ENCODE measurements at places on chromosomes 1 and 21.

- DNase-seq, result no peak
Measured at GRCh38 chr1:11595285-11595684, 58.9 kb downstream of the FBXO2 start.

DNA sequence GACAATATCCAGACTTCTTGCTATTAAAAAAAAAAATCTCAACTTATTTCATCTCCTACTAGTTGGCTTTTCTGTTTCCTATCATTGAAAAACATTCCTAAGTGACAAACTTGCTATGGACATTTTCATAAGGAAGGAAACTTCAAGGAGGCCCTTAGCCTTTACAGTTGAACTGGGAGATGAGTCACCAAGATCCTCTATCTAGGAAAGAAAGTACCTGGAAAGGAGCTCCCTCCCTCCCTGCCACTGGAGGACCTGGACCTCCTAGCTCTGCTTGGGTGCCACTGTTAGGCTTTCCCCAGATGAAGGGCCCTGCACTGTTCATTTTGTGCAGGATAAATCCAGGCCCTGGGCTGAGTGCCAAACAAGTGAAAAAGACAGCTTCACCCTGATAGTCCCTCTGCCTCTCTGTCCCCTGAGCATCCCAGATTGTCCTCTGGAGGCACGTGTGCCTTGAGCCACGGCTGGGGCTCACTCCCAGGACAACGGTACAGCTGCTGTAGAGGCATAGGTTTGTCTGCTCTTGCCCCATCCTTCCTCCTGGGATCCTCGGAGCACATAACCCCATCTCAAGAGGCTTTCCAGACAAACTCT lies 40.2 kb upstream of the SOX13 start:
- DNase-seq, result no peak

GRCh38 chr1:204262506-204263253 lies 48.9 kb upstream of the GOLT1A start:
- DNase-seq, result no peak

- no peak for DNase-seq
Measured at GRCh38 chr1:51472359-51472758, 46.7 kb downstream of the EPS15 start.

DNA sequence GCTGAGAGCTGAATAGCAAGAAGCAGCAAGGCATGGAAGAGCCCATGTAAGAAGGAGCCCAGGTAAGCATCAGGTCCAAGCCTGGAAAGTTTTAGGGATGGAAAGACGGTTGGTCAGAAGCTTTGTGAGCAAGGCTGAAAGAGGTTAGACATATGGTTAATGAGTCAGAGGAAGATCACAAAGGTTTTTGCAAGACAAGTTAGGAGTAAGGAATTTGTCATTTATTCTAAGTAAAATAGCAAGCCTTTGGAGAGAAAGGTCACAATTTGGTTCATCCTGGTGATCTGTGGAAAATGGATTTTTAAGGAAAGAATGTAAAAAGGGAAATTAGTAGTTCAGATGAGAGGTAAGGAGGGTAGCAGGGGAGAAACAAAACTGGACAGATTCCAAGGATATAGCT lies 106.7 kb downstream of the DPYD start:
- DNase-seq, result no peak
